ENCODE measurements at places on chromosomes 2 and 18.

DNA sequence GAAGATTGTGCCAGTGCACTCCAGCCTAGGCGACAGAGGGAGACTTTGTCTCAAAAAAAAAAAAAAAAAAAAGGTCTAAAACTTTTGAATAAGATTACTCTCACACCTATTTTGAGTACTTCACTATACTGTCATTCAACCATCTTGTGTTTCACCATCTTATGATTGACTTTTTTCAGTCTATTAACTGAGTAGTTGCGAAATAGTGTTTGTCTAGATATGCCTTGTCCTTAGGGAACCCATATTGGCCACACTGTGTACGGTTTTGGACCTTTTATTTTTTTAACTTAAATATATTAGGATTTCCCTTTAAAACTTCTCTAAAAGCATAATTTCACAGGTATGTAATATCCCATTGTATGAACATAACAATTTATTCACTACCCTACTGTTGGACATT is 72.3 kb downstream of the ALMS1 start:
- no peak for DNase-seq

DNA sequence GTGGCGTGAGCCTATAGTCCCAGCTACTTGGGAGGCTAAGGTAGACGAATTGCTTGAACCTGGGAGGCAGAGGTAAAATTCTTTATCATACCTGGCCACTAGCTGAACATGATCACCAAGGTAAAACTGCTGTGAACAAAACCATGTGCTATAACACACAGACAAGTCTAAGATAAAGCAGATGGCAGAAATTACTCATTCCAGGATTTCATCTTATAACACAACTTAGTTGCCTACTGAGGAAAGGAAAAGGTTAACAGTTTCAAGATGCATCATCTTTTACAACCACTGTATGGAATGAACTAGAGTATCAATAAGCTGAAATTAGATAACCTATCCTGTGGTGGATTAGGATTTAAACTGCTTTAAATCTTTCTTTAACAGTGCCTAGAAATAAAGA is 8.3 kb downstream of the ARL5A start:
- no peak for DNase-seq

- DNase-seq = peak; percentile 97
Measured at GRCh38 chr2:28621172-28622100, 125.6 kb downstream of the PLB1 start.

GRCh38 chr18:417495-417894 is 83.0 kb downstream of the COLEC12 start:
- no peak for DNase-seq

DNA sequence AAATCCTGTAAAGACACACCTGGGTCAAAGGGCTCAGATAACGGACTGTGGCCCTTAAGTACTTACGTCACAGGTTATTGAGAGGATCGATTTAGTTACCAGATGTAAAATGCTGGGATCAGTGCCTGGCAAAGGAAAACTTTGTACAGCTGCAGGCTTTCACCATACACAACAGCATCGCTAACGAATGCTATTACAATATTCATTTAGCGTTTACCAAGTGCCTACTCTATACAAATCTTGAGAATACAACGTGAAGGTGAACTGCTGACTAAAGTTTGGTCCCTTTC is 619 bp upstream of the MSH6 start:
- no peak for DNase-seq

Measured in GM23248 (cell line).